ENCODE measurements at places on chromosomes 5 and 9.
A peak's percentile ranks its signal among the peaks of the same experiment; 100 is the strongest.

- no peak for DNase-seq
Observed at GRCh38 chr5:73346878-73347408, 101.6 kb downstream of the FOXD1 start.

GRCh38 chr5:151150471-151151262, 6.9 kb downstream of the ANXA6 start:
- peak; percentile 92 for DNase-seq

- no peak for DNase-seq
Observed at GRCh38 chr9:78601957-78602565, 305.1 kb downstream of the PSAT1 start.

- DNase-seq = peak; percentile 36
Observed at GRCh38 chr9:129289131-129289731, 111.2 kb upstream of the IER5L start.

GRCh38 chr5:45411971-45412612, 284.1 kb downstream of the HCN1 start:
- DNase-seq = no peak

DNA sequence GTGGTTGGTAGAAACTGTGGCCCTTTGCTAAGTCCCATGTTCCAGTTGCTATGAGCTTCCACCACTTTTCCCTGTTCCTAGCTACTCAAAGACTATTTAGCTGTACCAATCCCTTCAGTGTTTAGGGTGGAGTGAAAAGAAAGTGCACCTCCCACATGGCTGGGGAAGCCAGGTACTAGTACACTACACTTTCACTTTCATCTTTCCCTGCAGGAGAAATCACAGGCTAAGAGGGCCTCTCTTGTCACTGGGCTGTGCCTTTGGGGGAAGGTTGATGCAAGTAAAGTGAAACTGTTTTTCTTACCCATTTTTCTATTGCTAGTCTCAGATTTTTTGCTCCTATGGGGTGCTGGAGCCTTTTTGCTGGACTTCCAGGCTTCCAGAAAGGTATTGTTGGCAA, 33.5 kb upstream of the CKS2 start:
- DNase-seq = no peak

DNA sequence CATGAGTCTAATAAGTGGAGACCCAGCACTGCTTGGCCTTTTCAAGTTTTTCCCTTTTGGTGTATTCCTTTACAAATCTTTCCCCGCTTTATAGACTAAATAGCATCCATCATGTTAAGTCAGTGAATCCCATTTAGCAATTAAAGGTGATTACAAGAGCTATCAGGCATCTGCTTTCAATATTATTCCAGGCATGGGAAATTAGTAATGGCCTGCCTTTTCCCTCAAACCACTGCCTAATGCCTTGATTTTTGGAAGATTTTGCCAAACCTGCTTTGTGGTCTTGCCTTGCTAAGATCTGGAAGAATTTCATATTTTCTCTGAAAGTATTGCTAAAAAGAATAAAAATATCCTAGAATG, 102.8 kb upstream of the GNA14 start:
- DNase-seq = no peak

- DNase-seq = no peak
Observed at GRCh38 chr5:91182763-91183162, 200.4 kb downstream of the ARRDC3 start.

- no peak for DNase-seq
Observed at GRCh38 chr5:52760695-52761366, 26.9 kb upstream of the ITGA1 start.

GRCh38 chr5:77990020-77990419, 213.9 kb upstream of the TBCA start:
- DNase-seq = no peak

GRCh38 chr9:75797085-75797580, 93.3 kb upstream of the PCSK5 start:
- no peak for DNase-seq

- no peak for DNase-seq
Observed at GRCh38 chr9:17117372-17117771, 17.5 kb upstream of the CNTLN start.

GRCh38 chr5:158882660-158883059, 217.1 kb downstream of the EBF1 start:
- DNase-seq = no peak

DNA sequence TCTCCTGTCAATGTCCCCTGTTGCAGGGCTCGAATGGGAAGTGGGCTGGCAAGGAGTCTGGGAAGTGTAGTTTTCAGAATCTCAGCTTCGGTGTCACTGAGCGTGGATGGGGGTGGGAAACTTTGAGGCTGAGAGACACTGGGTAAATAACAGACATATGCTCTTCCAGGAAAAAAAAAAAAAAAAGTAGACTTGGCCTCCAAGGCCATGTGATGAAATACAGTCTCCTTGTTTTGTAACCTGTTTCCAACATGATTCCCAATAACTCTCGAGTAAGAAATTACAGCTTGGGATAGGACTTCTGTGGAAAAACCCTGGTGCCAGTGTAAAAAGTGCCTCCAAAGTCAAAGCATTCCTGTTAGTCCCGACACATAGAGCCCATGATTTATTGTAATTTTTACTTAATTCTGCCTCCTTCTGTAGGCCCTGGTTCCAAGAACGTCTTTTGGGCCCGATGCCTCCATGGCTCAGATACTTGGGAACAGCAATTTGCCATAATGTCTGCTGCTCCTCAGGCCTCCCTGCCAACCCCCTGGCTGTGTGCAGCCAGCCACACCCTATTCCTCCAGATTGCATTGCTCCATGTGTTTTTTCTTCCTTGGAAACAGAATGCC, 119.5 kb upstream of the TNC start:
- DNase-seq = no peak

DNA sequence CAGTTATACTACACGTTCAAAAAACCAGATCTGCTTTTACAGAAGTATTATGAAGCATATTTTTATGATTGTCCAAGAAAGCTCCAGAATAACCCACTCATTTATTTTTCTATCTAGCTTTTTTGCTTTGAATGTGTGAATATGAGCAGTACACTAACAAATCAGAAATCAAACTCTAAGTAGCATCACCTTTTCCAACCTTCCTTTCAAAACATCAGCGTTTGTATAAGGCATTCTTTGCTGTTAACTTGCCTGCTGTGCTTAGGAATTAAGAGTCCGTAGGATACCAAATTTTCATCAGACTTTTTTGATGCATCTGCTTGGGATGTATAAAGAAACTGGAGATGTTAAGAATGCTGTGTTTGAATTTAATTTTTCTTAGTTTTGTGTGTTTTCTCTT, 3.8 kb downstream of the TLE4 start:
- no peak for DNase-seq

DNA sequence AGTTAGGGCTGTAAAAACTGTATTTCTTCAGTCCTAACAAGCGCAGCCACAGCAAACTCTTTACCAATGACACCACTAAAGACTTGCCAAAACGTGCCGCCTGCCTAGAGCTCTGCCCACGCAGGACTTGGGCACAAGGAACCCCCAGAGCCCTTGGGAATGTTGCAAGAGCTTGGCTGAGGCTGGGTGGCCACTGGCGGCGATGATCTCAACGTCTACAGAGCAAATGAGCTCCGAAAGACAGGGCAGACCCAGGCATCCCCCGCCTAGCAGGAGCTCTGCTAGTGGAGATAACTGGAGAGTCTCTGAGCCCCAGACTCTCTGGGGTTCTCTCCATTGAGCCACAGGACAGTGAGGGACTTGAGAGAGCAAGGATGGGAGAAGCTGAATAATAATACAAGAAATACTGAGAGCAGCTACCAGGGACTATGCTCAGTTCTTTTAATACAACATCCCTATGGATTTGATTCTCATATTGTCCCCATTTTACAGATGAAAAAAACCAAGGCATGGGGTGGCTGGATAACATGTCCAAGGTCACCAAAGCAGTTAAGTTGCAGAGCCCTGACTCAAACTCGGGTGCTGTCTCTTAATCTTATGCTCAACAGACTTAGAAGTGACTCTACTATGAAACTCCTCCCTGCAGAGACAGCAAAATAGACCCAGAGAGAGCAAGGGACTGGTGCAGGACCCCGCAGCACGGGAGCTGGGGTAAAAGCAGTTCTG, 32.5 kb downstream of the SHB start:
- DNase-seq = no peak

GRCh38 chr9:3929345-3930047, 370.4 kb downstream of the GLIS3 start:
- no peak for DNase-seq

- DNase-seq = no peak
Observed at GRCh38 chr9:98099346-98099745, 19.7 kb downstream of the TRIM14 start.

- no peak for DNase-seq
Observed at GRCh38 chr5:78213799-78214198, 80.7 kb downstream of the AP3B1 start.

GRCh38 chr9:98924946-98925820, 18.5 kb upstream of the COL15A1 start:
- DNase-seq = no peak

GRCh38 chr5:120252839-120253238, 211.3 kb upstream of the PRR16 start:
- no peak for DNase-seq

DNA sequence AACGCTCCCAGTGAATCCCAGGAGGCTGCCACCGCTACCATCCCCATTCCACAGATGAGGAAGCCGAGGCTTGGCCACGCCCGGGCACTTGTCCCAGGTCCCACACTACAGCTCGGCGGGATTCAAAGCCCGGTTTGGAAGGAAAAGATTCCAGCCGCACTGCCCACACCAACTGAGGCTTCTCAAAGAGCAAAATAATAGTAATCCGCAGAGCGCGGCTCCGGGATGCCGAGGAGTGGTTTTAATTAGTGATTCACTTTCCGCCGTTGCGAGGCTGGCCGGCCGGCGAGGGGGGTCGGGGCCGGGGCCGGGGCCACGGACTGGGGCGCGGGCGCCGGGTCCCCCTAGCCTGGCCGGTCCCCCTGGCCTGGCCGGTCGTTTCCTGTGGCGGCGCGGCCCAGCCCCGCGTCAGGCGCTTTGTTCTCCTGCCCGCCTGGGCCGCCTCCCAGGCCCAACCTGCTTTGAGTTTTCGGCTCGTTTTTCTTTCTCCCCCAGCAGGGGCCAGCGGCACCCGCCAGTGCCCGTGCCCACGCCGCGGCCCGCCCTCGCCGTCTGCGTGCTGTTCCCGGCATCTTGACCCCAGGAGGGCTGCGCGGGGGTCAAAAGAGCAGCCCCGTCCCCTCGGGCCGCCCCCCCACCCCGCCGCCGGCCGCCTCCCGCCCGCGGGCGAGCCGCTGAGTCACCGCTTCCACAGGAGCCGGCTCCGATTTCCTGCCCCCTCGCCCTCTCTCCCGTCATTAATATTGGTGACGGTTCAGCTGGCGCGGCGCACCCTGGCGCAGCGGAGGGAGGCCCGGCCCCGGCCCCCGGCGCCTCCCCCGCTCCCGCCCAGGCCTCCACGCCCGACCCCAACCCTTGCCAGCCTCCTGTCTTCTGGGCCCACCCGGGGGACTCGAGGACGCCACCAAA, 31.2 kb downstream of the FGF18 start:
- no peak for DNase-seq

DNA sequence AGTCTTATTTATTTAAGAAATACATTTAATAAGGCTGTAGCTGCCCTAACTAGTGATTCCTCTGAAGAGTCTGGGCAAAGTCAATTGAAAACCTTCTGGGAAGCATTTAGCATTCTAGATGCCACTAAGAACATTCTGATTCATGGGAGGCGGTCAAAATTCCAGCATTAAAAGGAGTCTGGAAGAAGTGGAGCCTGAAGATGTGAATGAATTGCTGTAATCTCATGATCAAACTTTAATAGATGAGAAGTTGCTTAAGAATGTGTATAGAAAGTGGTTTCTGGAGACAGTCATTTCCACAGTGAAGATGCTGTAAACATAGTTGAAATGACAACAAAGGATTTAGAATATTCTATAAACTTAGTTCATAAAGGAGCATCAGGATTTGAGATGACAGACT, 61.4 kb downstream of the WDR41 start:
- no peak for DNase-seq

DNA sequence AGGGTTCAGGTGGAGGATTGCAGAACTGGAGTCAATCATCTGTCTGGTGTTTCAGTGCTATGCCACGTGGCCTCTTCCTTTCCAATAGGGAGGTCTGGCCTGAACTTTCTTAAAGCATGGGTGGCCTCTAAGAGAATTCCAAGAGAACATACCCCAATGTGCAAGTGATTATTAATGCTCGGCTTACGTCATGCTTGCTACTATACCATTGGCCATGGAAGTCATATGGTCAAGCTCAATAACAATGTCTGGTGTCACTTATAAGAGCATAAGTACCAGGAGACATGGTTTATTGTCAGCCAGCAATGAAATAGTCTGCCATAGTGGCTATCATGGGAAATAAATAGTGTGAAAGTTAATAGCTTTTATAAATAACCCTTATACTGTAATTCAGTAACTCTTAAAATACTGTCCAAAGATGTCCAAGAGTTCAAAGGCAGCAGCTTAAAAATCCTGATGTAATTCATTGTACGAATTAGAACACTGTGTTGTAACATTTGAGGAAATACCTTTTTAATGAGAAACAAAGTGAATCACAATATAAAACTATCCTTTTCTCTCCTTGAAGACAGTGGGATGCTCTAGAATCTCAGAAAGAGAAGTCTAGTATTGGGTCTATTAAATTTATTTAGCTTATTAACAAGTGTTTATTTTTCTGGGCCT, 355.4 kb upstream of the PRR16 start:
- DNase-seq = no peak

GRCh38 chr9:130688072-130688471, 5.5 kb upstream of the EXOSC2 start:
- DNase-seq = no peak

- no peak for DNase-seq
Observed at GRCh38 chr5:59300930-59301329, 592.6 kb downstream of the PDE4D start.

DNA sequence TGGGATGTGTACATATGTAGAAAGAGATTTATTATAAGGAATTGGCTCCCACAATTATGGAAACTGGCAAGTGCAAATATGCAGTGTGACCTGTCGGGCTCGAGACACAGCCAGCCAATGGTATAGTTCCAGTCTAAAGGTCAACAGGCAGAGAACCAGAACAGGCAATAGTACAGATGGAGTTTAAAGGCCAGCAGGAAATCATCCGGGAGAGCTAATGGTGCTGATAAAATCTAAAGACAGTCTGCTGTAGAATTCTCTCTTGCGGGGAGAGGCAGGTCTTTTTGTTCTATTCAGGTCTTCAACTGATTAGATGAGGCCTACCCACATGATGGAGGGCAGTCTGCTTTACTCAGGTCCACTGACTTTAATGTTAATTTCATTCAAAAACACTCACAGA, 21.8 kb downstream of the ANKRD31 start:
- DNase-seq = no peak

DNA sequence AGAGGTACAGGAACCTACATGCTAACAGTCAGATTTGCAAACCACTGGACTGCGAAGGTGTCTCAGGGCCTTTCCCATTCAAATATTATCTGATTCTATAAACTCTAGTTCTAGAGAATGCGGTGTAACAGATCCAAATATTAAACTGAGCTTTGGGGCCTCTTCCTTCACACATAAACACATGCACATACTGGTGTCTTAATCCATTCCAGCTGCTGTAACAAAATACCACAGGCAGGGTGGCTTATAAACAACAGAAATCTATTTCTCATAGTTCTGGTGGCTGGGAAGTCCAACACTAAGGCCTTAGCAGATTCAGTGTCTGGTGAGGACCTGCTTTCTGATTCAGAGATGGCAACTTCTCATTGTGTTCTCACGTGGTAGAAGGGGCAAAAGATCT, 30.2 kb downstream of the RETREG1 start:
- DNase-seq = no peak

- DNase-seq = no peak
Observed at GRCh38 chr5:68214482-68215207, 911 bp upstream of the PIK3R1 start.

- no peak for DNase-seq
Observed at GRCh38 chr9:129446828-129447550, 173.9 kb downstream of the C9orf50 start.

GRCh38 chr9:99577351-99577750, 244.3 kb upstream of the NR4A3 start:
- no peak for DNase-seq
